ENCODE measurements at places on chromosomes 7 and 10. TPM values are rescaled to one million over a fixed set of nuclear protein-coding genes. Genes with fewer than 3 reads are reported as not detected.

The CD36 gene
- total RNA-seq = 1.0 TPM

The SEMA3C gene
- total RNA-seq = 275 TPM

The CRYGN gene
- 0.14 TPM for total RNA-seq

The RTKN2 gene
- under 0.01 TPM for total RNA-seq

The MCMBP gene
- 53.7 TPM for total RNA-seq

The GRM3 gene
- total RNA-seq = not detected

The PPP1R9A gene
- 0.34 TPM for total RNA-seq

The SLC13A1 gene
- not detected for total RNA-seq

The PTPN20 gene
- total RNA-seq = 3.4 TPM

The RASA4B gene
- total RNA-seq = 1.0 TPM

The NANOS1 gene
- 0.68 TPM for total RNA-seq

The TLL2 gene
- total RNA-seq = 17.7 TPM

The CLDN3 gene
- not detected for total RNA-seq

The FBXO24 gene
- total RNA-seq = 0.21 TPM

The ASB4 gene
- under 0.01 TPM for total RNA-seq

The MGMT gene
- total RNA-seq = 15.8 TPM

The SEMA3D gene
- not detected for total RNA-seq

The UPK3BL2 gene
- total RNA-seq = 2.4 TPM

The HERPUD2 gene
- 41.2 TPM for total RNA-seq

The OIT3 gene
- total RNA-seq = 0.14 TPM

The ZNF800 gene
- total RNA-seq = 15.7 TPM

The PPP1R3A gene
- total RNA-seq = not detected

The GPER1 gene
- total RNA-seq = 0.21 TPM

The CDC14C gene
- 0.07 TPM for total RNA-seq

The CNPY1 gene
- not detected for total RNA-seq

The TPST1 gene
- total RNA-seq = 51.4 TPM

The SPDYE5 gene
- total RNA-seq = not detected

The FAM25C gene
- total RNA-seq = 13.7 TPM

The GARIN1A gene
- 0.78 TPM for total RNA-seq
